ENCODE measurements at places on chromosomes 3 and 15.

- no peak for DNase-seq
Observed at GRCh38 chr3:18393906-18394305, 31.2 kb downstream of the SATB1 start.

GRCh38 chr3:126604691-126605090, 46.0 kb upstream of the C3orf22 start:
- no peak for DNase-seq

DNA sequence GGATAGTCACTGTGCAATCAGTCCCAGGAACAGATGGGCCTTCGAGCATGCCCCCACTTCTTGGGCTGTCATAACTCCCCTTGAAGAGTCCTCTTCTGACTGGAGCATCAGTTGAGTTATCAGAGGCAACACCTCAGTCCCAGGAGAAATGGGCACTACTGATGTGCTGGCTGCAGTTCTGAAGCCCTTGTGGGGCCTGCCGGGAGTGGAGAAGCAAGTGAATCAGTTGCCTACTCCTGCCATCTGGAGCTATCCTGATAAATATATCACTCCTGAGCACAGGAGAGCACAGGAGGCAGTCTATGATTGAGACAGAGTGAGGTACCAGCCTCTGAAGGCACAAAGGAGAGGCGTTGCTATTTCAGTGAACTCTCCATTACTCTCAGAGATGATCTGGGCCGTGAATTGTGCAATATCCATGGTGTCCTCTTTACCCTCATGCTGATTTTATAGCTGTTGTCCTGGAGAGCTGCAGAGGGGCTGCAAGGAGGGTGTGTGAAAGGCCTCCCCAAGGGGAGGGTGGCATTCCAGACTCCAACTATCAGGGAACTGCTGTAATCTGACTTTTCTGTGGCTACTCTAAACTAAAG, 344.2 kb upstream of the ROPN1 start:
- no peak for DNase-seq

- no peak for DNase-seq
Observed at GRCh38 chr15:66296186-66296585, 2.8 kb downstream of the DIS3L start.

- no peak for DNase-seq
Observed at GRCh38 chr3:136678981-136679380, 73.2 kb downstream of the STAG1 start.

- no peak for DNase-seq
Observed at GRCh38 chr15:72063186-72063585, 54.8 kb downstream of the MYO9A start.

DNA sequence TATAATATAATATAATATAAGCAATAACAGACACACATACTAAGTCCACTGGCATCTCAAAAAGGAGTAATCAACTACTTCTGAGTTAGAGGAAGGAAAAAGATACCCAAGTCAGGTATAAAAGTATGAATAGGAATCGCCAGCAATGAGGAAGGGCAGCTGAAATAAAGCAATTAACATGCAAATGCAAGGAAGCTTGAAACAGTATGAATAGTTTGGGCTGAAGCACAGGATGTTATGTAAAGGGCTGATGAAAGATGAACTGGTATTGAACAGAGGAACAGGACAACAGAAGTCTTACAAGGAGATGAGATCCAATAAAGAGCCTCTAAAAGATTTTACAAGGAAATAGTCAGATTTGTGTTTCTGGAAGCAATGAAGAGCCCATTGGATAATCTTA, 7.1 kb downstream of the COPS2 start:
- DNase-seq, result no peak

- DNase-seq, result no peak
Observed at GRCh38 chr15:35206060-35206675, 121.1 kb upstream of the NANOGP8 start.

- no peak for DNase-seq
Observed at GRCh38 chr3:15703346-15703745, 94.4 kb downstream of the ANKRD28 start.

- DNase-seq, result no peak
Observed at GRCh38 chr15:53962646-53963561, 15.3 kb upstream of the UNC13C start.

- DNase-seq, result no peak
Observed at GRCh38 chr3:99351122-99351521, 287.3 kb upstream of the COL8A1 start.

DNA sequence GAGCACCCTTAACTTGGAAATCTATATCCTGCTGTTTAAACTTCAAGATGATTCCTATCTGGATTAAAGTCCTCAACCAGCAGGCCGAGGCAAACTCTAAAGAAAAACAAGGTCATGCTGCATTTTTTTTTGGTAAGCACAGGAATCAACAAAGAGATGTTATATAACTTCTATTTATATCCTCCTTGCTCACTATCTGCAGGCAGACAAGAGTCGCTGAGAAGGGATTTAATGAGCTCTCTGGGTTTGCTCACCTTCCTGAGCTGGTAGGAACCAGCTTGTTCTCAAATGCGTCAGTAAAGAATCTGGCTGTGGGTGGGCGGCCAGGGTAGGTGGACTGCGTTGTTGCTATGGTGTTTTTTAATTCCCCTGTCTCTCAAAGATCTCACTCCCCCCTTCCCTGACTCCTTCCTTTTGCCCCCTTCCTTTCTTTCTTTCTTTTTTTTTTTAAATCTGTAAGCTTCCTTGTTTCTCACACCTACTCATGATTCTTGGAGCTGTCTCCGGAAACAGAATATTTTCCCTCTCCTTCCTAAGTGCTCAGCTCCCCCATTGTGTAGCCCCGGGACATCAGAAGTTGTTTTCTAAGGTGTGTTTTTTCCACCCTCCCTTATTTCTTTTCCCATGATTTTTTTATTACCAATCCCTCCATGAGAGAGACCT, 228.8 kb upstream of the BHLHE40 start:
- no peak for DNase-seq

GRCh38 chr3:23202203-23202920, 765 bp upstream of the UBE2E2 start:
- no peak for DNase-seq

DNA sequence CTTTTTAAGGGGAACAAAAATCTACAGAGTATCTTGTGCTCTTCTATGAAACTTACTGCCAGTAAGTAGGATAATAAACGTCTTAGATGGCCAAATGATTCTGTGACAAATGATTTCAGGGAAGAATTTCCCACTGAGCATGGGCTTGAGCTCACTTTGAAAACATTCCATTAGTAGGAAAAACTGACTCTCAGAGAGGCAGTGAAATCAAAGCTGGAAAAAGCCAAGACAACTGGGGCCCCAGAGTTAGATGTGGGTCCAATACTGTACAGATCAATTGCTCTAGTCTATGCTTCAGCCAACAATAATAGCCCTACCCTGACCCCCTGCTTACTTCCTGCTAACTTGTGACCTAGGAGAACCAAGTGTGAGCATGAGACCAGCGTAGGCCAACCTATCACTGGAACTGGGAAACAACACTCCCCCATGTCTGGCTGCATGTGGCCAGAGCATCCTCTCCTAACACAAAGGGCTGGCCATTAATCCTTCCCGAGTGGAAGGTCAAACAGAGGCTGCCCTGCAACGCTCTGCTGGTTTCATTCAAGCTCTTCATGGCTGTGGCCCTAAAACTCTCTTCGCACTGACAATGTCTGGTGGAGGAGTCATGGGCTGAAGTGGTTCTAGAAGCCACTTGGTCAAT, 68.8 kb downstream of the FOXB1 start:
- DNase-seq, result no peak

DNA sequence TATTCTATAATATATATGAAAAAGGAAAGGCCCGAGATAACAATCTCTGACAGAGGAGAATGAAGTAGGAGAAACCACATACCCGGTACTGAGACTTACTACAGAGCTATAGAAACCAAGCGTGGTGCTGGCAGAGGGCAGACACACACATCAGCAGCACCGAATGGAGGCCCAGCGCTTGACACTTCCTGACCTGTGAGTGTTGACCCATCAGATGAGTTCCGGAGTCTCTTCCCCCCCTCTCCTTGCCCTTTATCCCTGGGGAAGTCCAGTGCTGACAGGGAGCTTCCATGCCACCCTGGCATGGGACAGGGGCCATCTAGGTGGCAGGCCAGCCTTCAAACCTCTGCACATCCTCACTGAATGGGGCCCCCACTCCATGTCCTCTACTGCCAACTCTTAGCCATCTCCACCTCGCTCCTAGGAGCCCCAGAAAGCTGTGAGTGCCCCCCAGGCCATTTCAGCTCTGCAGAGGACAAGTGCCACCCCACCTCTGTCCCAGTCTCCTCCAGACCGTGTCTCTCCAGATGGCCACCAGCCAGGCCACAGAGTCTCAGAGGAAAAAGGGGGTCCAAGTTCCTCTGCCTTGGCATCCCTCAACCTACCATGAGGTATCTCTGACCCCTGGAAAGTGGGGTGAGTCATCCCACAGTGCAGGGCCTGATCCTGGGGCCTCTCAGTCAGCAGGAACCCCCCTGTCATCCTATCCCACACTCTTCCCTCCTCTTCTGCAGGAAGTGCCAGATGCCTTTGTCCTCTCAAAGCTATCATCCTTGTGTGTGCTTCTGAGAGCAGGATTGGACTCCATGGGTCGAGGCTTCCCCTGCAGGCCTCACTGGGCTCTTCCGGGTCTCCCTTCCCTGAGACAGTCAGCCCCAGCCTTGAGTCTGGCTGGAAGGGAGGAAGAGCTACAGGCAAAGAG, 116.5 kb upstream of the ALDH1A3 start:
- no peak for DNase-seq

- DNase-seq, result no peak
Observed at GRCh38 chr3:153069598-153070510, 92.2 kb upstream of the RAP2B start.

- no peak for DNase-seq
Observed at GRCh38 chr3:13264468-13264795, 155.7 kb downstream of the NUP210 start.

DNA sequence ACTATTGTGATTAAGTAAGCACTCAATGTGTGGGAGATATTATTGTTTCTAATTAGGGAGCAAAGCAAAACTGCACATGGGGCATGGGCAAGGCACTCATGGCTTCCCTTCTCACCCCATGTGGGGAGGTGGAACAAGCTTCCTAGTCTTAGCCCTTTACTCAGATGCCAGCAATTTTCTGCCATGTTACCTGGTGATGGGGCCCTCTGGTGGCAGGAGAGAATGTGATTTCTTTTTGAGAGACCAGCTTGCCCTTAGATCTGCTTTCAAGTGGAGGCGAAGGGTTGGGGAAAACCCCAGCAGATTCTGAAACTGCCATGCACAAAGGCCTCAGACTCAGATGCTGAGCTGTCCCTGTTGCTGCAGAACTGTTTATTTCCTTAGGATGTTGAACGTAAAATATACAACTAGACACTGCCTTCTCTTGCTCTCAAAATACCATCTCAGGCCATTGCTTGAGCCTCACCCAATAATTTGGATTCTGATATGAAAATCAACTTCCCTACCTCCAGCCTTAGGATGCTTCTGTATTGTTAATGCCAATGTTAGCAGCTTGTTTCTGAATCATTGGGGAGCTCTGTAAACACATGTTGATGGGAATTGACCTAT, 130.2 kb upstream of the TPRG1 start:
- DNase-seq, result peak; percentile 80

DNA sequence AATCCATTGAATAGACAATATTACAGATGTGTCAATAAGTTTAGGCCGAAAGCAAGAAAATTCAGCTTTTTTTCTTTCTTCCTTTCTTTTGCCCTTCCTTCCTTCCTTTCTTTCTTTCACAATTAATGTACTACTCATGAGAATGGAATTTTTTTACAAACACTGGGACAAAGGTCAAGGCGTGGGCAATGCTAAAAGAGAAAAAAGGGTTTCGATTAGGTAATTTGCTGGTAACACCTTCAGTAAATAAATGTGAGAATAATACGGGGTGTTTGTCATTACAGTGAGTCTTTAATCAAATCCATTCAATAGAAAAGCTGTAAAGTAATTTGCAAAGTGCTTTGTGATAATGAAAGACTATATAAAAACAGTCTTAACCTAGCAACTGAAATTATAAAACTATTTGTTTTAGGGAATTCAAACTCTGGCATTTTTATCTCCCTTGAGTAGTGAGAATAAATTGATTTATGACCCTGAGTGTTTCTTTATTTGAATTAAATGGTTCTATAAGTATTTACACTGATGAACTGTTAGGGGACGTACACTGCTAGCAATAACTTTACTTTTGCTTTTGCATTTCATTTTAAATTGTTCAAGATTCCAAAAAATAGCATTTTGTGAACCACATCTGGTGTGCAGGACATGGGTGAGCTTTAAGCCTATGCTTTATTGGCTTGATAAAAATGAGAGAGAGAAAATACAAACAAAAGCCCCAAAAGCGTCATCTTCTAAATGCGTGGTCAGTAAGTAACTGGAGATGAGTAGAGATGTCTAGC, 104.2 kb upstream of the THRB start:
- DNase-seq, result no peak

GRCh38 chr3:15630646-15631350, 29.3 kb downstream of the BTD start:
- DNase-seq, result no peak

- DNase-seq, result no peak
Observed at GRCh38 chr3:24588629-24589512, 94.2 kb upstream of the THRB start.

DNA sequence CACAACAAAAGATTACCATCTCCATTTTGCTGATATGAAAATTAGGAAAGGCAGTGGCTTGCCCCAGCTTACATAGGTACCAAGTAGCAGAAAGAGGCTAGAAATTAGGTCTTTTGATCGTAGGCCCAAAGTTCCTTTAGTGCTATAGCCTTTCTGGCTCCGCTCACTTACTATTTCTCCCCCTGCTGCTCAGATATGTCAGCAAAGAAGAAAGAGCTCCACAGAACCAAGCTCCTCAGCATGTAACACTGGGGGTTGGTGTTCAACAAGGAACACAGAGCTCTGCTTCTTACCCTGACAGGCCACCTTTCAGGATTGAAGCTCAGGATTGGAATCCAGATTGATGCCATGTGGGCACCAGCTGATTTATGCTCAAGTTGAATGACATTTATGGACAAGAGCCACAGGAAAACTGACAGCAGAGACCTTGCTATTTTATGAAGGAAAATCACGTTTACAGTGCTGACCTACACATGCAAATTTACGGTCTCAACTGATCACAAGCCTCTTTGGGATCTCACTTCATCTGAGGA, 6.1 kb upstream of the IL12A start:
- DNase-seq, result no peak

GRCh38 chr3:55597641-55598040, 110.5 kb upstream of the WNT5A start:
- no peak for DNase-seq

DNA sequence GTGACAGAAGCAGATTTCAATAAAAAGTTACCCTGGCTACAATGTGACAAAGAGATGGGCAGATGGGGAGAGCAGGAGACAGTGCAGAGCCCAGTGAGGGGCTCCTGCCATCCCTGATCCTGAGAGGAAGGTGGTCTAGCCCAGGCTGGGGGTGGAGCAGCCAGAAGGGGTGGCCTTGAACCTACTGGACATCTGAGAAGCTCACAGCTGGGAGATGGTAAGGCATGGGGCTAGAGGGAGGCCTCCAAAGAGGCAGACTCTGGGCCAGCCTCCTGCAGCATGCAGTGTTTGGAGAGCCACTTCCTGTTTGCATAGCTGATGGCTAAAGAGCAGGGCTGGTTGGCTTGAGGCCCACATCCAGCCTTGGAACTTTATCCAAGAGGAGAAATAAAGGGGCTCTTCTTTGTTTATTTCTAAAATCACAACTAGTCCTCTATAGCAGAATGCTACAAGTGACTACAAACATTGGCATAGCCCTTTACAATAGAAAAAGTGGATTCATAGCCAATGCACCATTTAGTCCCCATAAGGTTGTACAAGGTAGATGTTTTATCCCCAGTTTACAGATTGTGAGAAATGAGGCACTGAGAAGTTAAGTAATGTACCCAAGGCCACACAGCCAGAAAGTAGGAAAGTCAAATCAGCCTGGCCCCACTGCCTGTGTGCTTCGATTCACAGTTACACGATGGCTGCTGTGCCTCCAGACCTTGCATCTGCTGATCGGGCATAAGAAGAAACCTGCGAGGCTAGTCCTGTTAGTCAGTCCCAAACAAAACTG, 4.6 kb downstream of the EFCC1 start:
- no peak for DNase-seq
